Stomach (tissue), 19 donors: ENCODE measurements at places on chromosomes 4 and X. TPM values are rescaled to one million over a fixed set of nuclear protein-coding genes. Genes with fewer than 3 reads are reported as not detected.
A peak's percentile ranks its signal among the peaks of the same experiment; 100 is the strongest.

The KLHL34 gene
- 0.18 TPM for total RNA-seq

DNA sequence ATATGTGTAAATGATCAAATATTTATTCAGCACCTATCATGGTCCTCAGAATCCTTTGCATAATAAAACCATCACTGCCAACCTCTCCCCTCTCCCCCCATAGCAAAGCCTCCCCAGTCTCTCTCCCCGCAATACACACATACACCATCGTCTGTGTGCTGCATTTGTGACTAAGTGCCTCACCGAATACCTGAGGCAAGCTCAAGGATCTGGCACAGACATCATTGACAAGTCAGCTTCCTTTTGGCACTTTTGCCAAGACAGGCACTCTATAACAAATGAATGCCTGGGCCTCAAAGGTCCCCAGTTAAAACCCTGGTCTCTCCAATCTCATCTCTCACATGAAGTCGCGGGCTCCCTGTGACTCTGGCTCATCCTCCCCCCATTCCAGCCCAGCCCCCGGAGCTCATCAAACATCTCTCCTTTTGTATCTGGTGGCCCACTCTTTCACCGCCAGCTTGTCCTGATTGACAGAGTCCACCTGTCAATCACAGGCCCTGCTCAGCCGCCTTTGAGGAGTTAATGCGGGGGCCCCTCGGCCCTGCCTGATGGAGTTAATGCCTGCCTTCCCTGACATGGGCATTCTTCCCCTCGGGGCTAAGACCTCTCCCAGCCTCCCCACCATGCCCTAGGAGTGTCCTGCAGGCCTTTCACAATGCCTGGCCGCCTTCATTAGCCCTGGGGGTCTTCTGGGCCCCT lies 135.8 kb upstream of the ATP6AP2 start:
- no peak overlapping the region for H3K27ac ChIP-seq
- H3K4me1 ChIP-seq: peaks cover 4% of the 10 kb centered on the region
- no peaks in the 10 kb centered on the region for H3K27me3 ChIP-seq
- no peak overlapping the region for H3K4me3 ChIP-seq
- no peaks in the 10 kb centered on the region for H3K36me3 ChIP-seq
- no peak for DNase-seq

GRCh38 chr4:114076899-114077570 lies 97.6 kb upstream of the ARSJ start:
- no peak overlapping the region for H3K27ac ChIP-seq
- no peak for DNase-seq
- no peaks in the 10 kb centered on the region for H3K27me3 ChIP-seq
- H3K4me3 ChIP-seq: no peak overlapping the region

- H3K27me3 ChIP-seq: peaks cover 35% of the 10 kb centered on the region
- no peak for DNase-seq
- no peaks in the 10 kb centered on the region for H3K36me3 ChIP-seq
- H3K4me1 ChIP-seq: peaks cover 32% of the 10 kb centered on the region
- H3K27ac ChIP-seq: no peak overlapping the region
These were observed 3.4 kb upstream of the UGT8 start for GRCh38 chr4:114595207-114595606.

The EPHA5 gene
- total RNA-seq: 1.1 TPM

DNA sequence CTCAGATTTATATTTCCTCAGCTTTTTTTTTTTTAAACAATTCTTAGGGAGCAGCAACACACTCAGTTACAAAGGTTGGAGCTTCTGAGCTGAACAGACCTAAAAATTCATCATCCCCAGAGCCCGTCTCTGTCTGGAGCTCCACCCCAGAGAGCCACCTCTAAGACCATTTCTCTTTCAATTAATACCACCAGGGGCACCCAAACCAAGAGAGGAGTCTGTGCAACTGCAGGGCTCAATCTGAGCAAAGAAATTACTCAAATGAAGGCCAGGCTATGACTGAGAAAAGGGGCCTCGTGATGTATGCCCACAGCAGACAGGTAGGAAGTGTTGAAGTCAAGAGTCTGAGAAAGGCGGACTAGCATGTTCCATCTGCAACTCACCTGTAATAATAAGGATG lies 95.5 kb downstream of the C4orf51 start:
- DNase-seq: no peak
- no peak overlapping the region for H3K4me3 ChIP-seq
- H3K36me3 ChIP-seq: peaks cover 76% of the 10 kb centered on the region
- H3K27ac ChIP-seq: no peak overlapping the region
- no peaks in the 10 kb centered on the region for H3K4me1 ChIP-seq

The LPAR4 gene
- not detected for total RNA-seq

DNA sequence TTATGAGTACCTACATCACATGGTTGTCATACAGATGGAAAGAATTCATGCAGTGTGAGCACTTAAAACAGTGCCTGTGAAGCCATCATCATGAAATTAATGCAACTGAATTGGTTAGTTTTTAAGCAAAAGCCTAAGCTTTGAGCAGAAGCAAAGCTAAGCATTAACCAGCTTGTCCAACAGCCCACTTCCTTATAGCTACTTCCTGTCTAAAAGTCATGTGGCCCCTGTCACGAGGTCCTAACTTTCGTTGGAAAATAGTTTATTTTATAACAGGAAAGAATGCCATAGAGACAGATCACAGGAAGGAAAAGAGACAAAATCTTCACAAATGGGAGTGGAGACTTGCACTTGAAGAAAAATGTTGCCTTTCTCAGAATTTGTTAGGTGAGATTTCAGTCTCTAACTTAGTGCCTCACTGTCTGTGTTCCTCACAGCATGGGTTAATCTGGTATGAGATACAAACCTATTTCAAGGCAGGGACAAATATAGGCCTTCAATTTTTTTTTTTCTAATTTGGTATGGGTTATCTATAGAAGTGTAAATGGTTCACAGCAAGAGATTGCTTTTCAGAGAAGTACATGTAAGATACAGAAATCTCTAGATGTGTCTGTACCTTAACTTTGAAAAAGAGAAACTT lies 27.7 kb upstream of the VCX start:
- no peaks in the 10 kb centered on the region for H3K4me1 ChIP-seq
- DNase-seq: no peak
- H3K36me3 ChIP-seq: no peaks in the 10 kb centered on the region
- H3K27ac ChIP-seq: no peak overlapping the region
- H3K4me3 ChIP-seq: no peak overlapping the region

DNA sequence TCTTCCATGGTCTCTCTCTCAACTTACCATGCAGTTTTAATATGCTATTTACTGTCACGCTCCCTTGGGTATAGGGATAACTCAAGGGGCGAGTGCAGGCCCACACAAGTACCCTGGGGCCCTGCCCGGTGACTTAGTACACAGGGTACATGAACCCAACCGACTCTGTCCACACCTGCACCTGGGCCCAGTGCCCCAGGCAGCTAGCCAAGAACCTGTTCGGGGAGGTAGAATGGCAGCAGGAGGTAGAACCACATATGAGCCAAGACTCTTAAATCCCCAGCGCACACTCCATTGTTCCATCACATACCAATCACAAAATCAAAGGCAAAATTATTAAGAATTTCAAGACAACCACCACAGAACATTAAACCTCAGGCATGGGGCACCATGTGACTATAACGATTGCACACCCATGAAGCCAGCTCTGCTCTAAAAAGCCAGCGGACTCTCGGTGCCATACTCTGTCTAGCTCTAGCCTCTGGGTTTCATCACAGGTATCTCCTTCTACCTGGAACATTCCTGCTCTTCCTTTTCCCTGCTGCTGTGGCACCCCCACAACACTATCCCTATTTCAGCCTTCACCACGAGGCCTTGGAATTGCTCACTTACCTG lies 14.6 kb downstream of the PHF8 start:
- H3K4me1 ChIP-seq: no peaks in the 10 kb centered on the region
- DNase-seq: peak; percentile 10
- no peak overlapping the region for H3K27ac ChIP-seq
- H3K4me3 ChIP-seq: no peak overlapping the region
- H3K27me3 ChIP-seq: no peaks in the 10 kb centered on the region

The NLGN4X gene
- total RNA-seq: 0.58 TPM

DNA sequence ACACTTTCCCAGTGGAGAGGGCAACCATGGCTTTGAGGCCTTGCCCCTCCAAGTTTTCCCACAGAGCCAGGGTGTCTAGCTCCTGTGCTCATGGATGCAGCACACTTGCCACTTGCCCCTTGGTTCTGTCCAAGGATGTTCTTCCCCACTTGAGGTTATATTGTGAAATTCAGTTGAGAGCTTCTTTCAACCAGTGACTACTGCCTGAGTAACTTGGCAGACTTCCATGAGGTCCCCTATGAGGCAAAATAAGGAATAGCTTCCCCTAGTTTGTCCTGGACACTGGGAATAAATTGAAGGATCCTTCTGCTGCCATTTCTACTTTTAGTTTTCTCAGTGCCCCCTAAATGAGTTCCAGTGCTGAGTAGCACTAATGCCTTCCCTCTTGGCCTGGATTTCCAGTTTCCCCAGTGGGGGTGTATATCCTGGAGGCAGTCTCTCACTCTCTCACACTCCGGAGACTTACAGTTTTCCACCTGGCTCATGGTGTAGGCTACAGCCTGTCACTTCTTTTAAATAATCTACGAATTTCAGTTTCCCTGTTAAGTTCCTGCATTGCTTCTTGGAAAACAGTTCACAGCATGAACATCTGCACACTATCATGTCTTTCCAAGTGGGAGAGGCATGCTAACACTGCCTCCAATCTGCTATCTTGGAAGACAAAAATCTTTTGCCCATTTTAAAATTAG lies 36.4 kb upstream of the ADH4 start:
- DNase-seq: peak; percentile 35
- peak overlapping the region; percentile 18 for H3K27ac ChIP-seq

GRCh38 chr4:53161787-53162433 lies 204.0 kb downstream of the SCFD2 start:
- H3K4me3 ChIP-seq: no peak overlapping the region
- H3K27me3 ChIP-seq: no peaks in the 10 kb centered on the region
- no peak for DNase-seq
- H3K36me3 ChIP-seq: no peaks in the 10 kb centered on the region

The SPOCK3 gene
- total RNA-seq: not detected

- no peaks in the 10 kb centered on the region for H3K27me3 ChIP-seq
- H3K27ac ChIP-seq: no peak overlapping the region
- no peak for DNase-seq
- no peaks in the 10 kb centered on the region for H3K4me1 ChIP-seq
- H3K4me3 ChIP-seq: no peak overlapping the region
- H3K36me3 ChIP-seq: no peaks in the 10 kb centered on the region
These were observed 9.6 kb downstream of the BMP15 start for GRCh38 chrX:50920132-50920531.

DNA sequence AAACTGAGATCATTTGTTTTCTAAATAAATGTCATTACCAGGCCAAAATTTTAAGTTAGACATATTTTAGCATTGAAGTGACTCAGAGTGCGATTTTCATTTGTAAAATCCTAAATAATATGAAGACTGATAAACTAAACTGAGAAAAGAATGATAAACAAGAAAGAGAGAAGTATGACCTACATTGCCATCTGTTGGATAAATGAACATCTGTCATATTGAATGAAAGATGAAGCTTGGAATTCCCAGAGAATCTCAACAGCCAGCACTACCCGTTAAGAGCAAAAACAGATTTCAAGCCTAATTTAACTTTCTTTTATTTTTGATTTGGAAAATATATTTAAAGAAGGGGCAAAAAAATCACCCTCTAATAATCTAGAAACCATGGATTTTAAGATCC lies 591.0 kb upstream of the ATOH1 start:
- no peaks in the 10 kb centered on the region for H3K4me1 ChIP-seq
- DNase-seq: no peak
- H3K4me3 ChIP-seq: no peak overlapping the region

DNA sequence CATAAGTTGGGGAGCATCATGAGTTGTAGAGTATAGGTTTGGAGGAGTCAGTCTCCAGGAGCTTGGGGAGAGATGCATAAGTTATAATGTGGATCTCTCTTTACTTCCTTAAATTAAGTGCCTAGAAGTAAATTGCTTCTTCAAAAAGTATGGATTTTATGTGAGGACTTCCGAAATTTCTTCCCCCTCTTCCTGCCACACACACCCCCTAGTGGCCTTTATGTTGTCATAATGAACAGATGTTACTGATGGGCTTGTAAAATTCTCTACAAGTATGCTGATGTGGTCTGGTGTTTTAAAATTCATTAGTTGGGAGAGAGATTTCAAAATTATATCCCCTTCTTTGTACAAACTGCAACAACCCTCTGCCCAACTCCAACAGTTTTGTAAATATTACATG lies 2.3 kb upstream of the METTL14 start:
- peaks cover 21% of the 10 kb centered on the region for H3K4me1 ChIP-seq
- no peak overlapping the region for H3K4me3 ChIP-seq
- H3K27me3 ChIP-seq: no peaks in the 10 kb centered on the region
- no peak overlapping the region for H3K27ac ChIP-seq
- no peak for DNase-seq
- peaks cover 1% of the 10 kb centered on the region for H3K36me3 ChIP-seq

GRCh38 chrX:125954236-125954635 lies 211.9 kb downstream of the DCAF12L2 start:
- H3K27me3 ChIP-seq: no peaks in the 10 kb centered on the region
- no peaks in the 10 kb centered on the region for H3K4me1 ChIP-seq
- no peak overlapping the region for H3K27ac ChIP-seq
- no peak for DNase-seq

DNA sequence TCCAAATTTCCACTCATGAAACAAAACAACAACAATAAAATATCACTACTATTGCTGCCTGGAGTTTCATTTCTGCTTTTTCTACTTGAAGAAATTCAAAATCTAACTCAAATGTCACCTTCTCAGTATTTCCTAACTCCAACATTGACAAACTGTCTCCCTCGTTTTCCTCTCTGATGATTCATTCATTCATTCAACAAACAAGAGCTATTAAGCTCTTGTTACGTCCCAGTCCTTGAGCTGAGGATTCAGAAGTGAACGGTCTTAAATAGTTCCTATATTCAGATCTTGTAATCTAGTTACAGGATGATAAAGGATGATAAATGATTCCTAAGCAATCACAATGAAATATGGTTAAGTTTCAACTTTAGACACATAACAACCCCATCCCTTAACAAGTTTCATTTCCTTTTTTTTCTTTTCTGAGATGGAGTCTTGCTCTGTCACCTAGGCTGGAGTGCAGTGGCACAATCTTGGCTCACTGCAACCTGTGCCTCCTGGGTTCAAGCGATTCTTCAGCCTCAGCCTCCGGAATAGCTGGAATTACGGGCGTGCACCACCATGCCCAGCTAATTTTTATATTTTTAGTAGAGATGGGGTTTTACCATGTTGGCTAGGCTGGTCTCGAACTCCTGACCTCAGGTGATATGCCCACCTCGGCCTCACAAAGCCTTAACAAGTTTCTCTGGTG lies 1.7 kb downstream of the SLC9B2 start:
- no peak overlapping the region for H3K27ac ChIP-seq
- H3K4me1 ChIP-seq: peaks cover 41% of the 10 kb centered on the region
- no peaks in the 10 kb centered on the region for H3K27me3 ChIP-seq

The SPATA4 gene
- not detected for total RNA-seq

The REPS2 gene
- total RNA-seq: 6.1 TPM
